ENCODE measurements at places on chromosomes 1 and 21. TPM values are rescaled to one million over a fixed set of nuclear protein-coding genes. Genes with fewer than 3 reads are reported as not detected.

ADGRL2 gene
- 162 TPM for polyA plus RNA-seq

ESRRG gene
- 4.9 TPM for polyA plus RNA-seq

ANKRD35 gene
- polyA plus RNA-seq: not detected

RAB3GAP2 gene
- 41.0 TPM for polyA plus RNA-seq

SAMD13 gene
- 14.9 TPM for polyA plus RNA-seq

CCDC185 gene
- polyA plus RNA-seq: not detected

TFAP2E gene
- polyA plus RNA-seq: 7.6 TPM
